ENCODE measurements at places on chromosomes 11 and 22. TPM values are rescaled to one million over a fixed set of nuclear protein-coding genes. Genes with fewer than 3 reads are reported as not detected.

GRCh38 chr11:64299847-64300648, at the start of gene CATSPERZ:
CATSPERZ (plus strand) TSS chr11:64300358; CDS start chr11:64300411, 53 bp downstream.
- peak; percentile 66 for DNase-seq

GRCh38 chr11:80521592-80521991, 1080.8 kb upstream of the TENM4 start:
- no peak for DNase-seq

Gene ART1
- total RNA-seq: not detected

GRCh38 chr11:64153812-64154211, 12.1 kb downstream of the MACROD1 start:
- DNase-seq: no peak

DNA sequence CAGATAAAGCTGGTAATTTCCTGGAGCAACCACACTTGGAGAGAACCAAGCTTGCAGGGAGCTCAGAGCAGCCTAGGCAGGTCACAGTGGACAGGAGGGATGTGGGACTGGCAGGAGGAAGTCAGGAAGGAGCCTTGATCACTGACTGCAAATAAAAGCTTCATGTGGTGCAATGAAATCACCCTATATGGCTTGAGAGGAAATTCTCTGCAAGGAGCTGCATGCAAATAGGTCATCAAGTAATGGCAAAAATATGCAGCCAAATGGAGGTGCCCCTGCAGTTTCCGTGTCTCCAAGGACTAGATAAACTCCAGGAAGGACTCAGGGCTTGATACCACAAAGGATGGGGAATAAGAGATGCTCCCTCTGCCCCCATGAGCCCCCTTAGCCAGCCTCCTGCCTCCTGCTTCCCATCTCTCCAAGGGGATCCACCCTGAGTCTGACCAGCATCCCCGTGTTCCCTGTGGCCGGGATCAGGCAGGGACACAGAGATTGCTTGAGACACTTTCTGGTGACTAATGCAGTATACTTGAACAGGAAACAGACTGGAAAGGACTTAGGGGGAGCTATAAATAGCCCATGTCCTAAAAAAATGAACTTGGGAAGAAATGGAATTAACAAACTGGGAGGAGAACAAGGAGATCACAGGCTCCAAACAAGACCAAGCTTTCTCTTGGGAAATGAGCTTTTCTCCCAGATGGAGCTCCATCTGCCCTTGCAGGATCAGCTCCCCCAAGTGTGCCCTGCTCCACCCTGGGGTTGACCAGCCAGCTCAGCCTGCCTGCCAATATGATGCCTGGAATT, 23.9 kb upstream of the MICAL2 start:
- DNase-seq: peak; percentile 82

Gene OR4D5
- not detected for total RNA-seq

GRCh38 chr11:69499918-69500284, 18.4 kb downstream of the LINC01488 start:
- no peak for DNase-seq

DNA sequence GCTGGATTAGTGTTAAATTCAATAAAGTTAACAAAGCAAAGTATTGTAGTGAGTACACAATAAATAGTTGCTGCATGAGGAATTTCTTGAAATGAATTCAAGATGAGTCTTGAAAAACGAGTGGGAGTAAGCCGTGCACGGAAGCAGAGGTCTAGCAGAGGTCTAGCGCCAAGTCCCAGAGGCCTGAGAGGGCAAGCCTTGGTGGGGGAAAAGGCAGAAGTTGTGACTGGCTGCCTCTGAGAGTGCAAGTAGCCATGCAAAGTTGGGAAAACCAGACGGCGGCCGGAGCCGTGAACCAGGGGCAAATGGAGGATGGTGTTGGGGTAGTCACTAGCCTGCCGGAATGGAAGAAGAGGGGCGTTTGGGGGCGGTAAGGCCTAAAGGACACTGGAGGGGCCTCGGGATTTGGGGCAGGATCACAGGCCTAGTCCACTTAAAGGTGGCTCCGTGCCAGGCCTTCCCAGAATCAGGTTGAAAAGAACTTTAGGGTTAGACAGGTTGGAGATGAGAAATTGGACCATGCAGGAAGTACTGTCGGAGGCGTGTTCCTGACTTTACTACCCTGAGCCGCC, 379 bp upstream of the SLC3A2 start:
- peak; percentile 72 for DNase-seq

DNA sequence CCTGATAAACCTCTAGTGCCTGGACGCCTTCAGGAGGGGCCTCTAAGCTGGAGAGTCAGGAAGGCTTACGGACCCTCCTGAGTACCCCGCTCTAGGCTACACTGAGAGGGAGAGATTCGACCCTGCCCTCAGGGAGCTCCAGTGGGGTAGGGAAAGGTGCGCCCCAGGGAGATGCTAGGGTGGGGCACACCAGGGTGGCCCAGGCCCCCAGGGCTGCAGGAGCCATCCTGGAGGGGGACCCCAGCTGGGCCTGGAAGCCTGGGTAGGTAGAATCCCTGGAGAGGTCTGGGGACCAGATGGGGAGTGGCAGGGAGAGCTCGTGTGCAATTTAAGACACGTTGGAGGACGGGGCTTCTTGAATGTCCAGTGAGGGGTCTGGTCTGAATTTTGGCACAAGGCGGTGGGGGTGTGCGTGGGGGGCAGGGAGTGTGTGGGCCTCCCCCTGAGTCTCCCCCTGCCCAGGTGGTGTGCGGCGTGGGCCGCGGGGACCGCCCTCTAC, 4.7 kb downstream of the CARNS1 start:
- no peak for DNase-seq

Gene GAL3ST1
- 0.93 TPM for total RNA-seq

DNA sequence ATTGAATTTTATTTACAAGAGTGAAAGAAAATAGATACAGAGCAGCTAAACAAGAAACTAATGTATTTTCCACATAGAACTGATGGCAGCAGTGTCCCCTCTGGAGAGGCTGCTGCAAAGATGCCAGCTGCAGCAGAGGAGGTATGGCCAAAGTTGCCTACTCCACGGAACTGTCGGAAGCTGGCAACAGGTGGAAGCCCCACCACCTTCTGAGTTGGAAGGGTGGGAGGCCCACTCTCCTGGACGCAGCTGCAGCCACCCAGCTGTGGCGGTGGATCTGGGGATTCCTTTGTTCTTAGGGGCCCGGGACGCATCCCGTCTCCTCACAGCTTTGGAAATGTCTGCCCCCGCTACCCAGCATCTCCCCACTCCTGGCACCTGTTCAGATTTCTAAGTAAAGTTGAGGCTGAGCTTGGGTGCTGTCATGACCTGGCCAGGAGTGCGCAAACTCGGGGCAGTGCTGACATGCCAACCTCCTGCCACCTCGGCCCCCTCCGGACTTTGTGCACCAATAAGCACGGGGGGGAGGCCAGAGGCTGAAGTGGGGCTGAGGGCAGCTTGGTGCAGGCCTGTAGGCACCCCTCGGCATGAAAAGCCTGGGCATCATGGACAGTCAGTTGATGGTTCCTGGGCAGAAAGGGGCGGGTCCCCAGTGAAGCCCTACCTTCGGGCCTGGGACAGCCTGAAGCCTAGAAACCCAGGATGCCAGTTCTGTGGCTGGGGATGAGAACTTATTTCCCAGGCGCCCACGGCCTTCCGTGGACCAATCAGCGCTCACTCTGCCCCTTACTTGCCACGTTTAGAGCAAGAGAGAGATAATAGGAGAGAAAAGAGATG, 1071.4 kb downstream of the JRKL start:
- peak; percentile 15 for DNase-seq

Data from right cardiac atrium (tissue), 5 donors.